ENCODE measurements at places on chromosomes 5 and 9. TPM values are rescaled to one million over a fixed set of nuclear protein-coding genes. Genes with fewer than 3 reads are reported as not detected.
A peak's percentile ranks its signal among the peaks of the same experiment; 100 is the strongest.

PCYOX1L gene
- 7.2 TPM for total RNA-seq

NUTM2F gene
- total RNA-seq, result not detected

TAF11L5 gene
- total RNA-seq, result not detected

TXNDC8 gene
- not detected for total RNA-seq

VLDLR gene
- 24.2 TPM for total RNA-seq

KCNN2 gene
- 1.5 TPM for total RNA-seq

SGCD gene
- 2.7 TPM for total RNA-seq

DNA sequence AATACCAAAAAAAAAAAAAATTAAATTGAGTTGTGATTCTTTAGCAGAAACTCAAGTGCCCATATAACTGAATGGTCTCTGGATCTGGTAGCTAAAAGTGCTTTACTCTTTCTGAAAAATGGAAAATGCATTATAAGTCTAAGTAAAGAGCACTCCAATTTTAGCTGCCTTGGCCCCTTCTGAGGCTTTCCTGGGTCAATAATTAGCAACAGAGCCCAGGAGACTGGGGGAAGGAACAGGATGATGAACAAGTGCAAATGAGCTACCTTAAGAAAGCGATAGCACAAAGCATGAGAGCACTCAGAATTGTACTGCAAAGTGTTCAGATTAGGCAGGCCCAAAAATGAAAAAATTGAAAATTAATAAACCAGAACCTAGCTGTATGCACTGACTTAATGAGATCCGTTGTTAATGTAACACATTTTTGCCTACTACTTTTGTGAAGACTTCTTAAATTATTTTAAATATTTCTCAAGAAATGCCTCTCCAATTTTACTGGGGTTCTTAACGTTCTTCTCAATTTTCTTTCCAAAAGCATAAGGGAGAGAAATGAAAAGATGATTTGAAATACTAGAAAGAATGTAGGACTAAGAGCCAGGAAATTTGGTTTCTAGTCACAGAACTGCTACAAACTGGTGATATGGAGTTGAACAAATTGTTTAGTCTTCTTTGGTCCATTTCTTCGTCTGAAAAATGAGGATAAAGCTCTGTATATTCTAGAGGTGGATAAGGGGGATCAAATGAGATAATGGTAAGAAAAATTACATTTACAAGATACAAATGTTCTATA lies 566.1 kb downstream of the PDE4D start:
- no peaks in the 10 kb centered on the region for H3K4me1 ChIP-seq
- H3K27me3 ChIP-seq, result no peaks in the 10 kb centered on the region
- DNase-seq, result no peak
- no peak overlapping the region for H3K27ac ChIP-seq

GRCh38 chr5:10555277-10555684 lies 8.6 kb upstream of the ANKRD33B start:
- no peaks in the 10 kb centered on the region for H3K27me3 ChIP-seq
- H3K27ac ChIP-seq, result no peak overlapping the region
- H3K4me3 ChIP-seq, result no peak overlapping the region
- no peaks in the 10 kb centered on the region for H3K36me3 ChIP-seq
- no peak for DNase-seq

- H3K36me3 ChIP-seq, result no peaks in the 10 kb centered on the region
- no peaks in the 10 kb centered on the region for H3K27me3 ChIP-seq
These were observed 25.0 kb upstream of the AUH start for GRCh38 chr9:91386765-91387164.

- no peaks in the 10 kb centered on the region for H3K27me3 ChIP-seq
- H3K4me3 ChIP-seq, result no peak overlapping the region
- DNase-seq, result peak; percentile 52
- no peaks in the 10 kb centered on the region for H3K36me3 ChIP-seq
- H3K4me1 ChIP-seq, result no peaks in the 10 kb centered on the region
- H3K27ac ChIP-seq, result no peak overlapping the region
These were observed 154.2 kb upstream of the DAB2 start for GRCh38 chr5:39578887-39579497.

DNA sequence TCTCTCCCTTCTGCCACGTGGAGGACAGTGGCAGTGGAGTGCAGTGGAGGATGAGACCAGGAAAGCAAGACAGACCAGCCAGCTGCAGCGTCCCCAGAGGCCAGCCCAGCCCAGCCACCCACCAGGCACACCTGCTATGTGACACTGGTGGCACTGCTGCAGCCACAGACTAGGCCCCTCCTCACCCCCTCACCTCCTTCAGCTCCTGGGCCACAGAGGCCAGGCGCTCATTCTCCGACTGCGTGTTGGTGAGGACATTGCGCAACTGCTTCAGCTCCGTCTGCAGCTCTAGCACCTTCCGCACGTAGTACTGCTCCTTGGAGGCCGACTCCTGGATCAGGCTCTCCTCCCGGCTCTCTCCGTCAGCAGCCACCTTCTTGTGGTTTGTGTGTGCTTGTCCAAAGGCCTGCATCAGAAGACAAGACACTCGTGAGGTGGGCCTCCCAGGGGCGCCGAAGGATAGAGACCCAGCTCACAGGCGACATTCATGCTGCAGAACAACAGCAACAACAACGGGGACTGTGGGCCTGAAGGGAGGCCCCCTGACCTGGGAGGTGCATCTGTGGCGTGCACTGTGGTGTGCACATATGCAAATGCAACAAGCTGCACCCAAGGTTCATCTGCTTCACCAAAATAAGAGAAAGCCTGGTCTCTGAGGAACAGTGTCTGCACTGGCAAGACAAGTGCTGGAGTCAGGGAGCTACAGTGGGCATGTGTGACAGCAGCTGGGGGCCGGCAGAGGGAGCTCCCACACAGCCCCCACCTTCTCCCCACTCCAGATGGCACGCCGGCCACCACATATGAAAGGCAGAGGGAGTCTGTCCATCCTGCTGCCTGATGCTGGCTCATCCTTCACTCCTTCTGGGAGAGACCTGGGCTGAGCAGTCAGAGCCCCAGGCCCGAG lies 35.5 kb downstream of the BICD2 start:
- H3K27me3 ChIP-seq, result no peaks in the 10 kb centered on the region
- H3K4me3 ChIP-seq, result no peak overlapping the region
- peak; percentile 62 for DNase-seq
- peaks cover 8% of the 10 kb centered on the region for H3K36me3 ChIP-seq
- no peaks in the 10 kb centered on the region for H3K4me1 ChIP-seq
- H3K27ac ChIP-seq, result no peak overlapping the region

DNA sequence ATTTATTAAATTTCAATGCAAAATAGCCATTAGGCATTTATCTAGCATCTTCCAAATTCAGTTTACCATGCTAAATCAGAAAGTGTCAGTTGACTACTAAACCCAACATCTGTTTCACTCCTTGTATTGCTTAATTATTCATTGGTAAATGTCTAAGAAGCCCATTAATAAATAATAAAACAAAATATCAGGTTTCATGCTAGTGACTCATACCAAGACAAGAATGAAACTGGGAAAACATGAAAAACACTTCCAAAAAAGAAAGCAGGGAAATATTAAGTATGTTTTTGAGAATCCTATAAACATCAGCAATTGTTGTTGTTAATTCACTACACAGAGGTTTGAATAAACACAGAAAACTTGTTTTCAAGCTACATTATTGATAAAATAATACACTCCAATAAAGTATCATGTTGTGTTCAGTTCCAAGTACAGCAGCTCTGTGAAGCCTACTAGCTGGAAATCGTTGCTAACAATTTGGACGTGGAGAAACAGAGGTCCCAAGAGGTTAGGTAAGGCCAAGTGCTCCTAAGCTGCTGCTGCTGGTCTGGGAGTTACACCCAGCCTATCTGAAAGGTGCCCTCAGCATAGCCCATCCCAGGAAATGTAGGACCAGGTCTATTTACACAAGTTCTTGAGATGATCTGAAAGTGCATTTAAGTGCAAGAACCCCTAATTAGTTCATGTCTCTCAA lies 78.8 kb downstream of the GNAQ start:
- no peaks in the 10 kb centered on the region for H3K36me3 ChIP-seq
- no peak for DNase-seq
- no peak overlapping the region for H3K27ac ChIP-seq
- peaks cover 16% of the 10 kb centered on the region for H3K4me1 ChIP-seq
- H3K27me3 ChIP-seq, result no peaks in the 10 kb centered on the region

DNA sequence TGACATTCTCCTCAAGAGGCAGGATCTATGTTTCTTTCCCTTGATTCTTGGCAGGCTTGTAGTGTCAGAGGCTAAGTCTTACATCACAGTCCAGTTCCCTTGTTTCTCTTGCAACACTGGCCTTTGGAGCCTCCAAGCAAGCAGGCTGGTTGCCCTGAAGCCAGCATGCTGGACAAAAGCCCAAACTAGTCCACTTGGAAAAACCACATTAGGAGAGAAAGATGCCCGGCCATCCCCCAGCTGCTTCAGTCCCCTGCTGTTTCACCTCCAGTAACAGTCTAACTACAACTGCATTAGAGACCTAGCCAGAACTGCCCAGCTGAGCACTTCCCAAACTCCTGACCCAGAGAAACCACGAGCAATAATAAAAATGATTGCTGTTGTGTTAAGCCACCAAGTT lies 87.6 kb downstream of the ADAMTS6 start:
- no peak overlapping the region for H3K27ac ChIP-seq
- H3K4me1 ChIP-seq, result no peaks in the 10 kb centered on the region
- H3K27me3 ChIP-seq, result no peaks in the 10 kb centered on the region

- no peaks in the 10 kb centered on the region for H3K36me3 ChIP-seq
- DNase-seq, result no peak
- no peaks in the 10 kb centered on the region for H3K4me1 ChIP-seq
- H3K4me3 ChIP-seq, result no peak overlapping the region
- H3K27me3 ChIP-seq, result no peaks in the 10 kb centered on the region
These were observed 45.6 kb upstream of the EGFL7 start for GRCh38 chr9:136616948-136617695.

DNA sequence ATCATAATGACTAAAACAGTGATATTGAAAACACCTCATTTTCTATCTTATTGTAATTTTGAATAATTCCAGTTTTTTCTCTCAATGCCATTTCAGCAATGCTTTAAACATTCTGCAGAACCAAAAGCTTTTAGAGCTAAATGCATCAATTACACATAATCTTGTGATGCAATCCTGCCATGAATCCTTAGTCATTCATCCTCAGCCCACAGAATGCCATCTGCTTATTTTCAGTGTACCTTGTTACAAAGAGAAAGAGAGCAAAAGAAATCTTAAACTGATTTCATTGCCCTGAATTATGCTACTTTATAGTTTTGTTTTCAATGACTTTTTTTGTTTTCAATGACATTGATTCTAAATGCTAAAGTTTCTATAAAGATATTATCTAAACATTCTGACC lies 1234.8 kb upstream of the C9orf72 start:
- no peaks in the 10 kb centered on the region for H3K36me3 ChIP-seq
- no peaks in the 10 kb centered on the region for H3K4me1 ChIP-seq
- no peak for DNase-seq
- H3K27me3 ChIP-seq, result no peaks in the 10 kb centered on the region

GRCh38 chr9:71752352-71752751 lies 16.0 kb downstream of the CEMIP2 start:
- H3K4me1 ChIP-seq, result no peaks in the 10 kb centered on the region
- DNase-seq, result no peak
- no peak overlapping the region for H3K27ac ChIP-seq
- no peaks in the 10 kb centered on the region for H3K36me3 ChIP-seq

DNA sequence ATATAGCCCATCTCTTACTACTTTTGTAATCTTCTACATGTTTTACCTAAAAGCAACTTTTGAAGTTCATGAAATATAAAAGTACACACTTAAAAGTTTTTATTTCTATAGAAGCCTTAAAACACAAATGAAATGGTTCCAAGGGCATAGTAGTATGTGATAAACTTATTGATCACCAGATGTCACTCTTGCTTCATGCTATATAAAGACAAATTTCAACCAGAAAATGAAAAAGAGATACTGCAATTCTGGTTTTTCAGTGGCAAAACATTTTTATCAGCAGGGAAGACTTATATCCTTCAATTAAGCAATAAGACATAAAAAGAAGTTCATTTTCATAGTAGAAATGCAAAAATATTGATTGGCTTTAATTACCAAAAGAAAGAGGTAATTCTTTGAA lies 69.4 kb upstream of the FBXL17 start:
- no peaks in the 10 kb centered on the region for H3K36me3 ChIP-seq
- no peaks in the 10 kb centered on the region for H3K4me1 ChIP-seq
- no peak for DNase-seq

- no peak overlapping the region for H3K4me3 ChIP-seq
- H3K4me1 ChIP-seq, result no peaks in the 10 kb centered on the region
- H3K27ac ChIP-seq, result no peak overlapping the region
- DNase-seq, result no peak
- H3K27me3 ChIP-seq, result no peaks in the 10 kb centered on the region
These were observed 28.5 kb upstream of the AKNA start for GRCh38 chr9:114416290-114416689.

DNA sequence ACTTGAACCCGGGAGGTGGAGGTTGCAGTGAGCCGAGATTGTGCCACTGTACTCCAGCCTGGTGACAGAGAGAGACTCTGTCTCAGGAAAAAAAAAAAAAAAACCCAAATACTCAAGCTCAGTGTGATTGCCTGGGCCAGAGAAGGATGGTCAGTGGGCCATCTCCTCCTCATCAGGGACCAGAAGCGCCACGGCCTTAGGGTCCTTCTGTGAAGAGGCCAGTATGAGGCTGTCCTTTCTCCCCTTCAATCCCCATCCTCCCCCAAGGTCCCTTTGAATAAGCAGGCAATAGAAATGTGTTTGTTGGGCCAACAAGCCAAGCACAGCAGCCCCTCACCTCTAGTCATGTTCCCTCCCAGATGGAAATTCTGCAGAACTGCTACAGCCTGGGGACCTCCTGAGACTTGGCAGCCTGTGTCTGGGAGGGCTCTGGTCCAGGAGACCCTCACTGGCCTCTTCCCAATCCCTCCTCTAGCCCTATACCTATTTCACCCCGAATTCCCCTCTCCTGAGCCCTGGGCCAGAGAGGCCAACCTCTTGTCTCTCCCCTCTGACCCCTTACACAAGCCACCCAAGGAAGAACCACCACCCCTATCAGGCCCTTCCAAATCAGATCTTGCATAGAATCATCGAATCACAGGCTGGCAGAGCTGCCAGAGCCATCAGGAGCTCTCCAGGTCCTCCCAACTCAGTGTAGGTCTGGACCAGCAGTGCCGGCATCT lies 1.0 kb downstream of the CSF1R start:
- no peaks in the 10 kb centered on the region for H3K36me3 ChIP-seq
- H3K4me3 ChIP-seq, result no peak overlapping the region
- no peaks in the 10 kb centered on the region for H3K27me3 ChIP-seq
- H3K4me1 ChIP-seq, result no peaks in the 10 kb centered on the region
- no peak for DNase-seq

DNA sequence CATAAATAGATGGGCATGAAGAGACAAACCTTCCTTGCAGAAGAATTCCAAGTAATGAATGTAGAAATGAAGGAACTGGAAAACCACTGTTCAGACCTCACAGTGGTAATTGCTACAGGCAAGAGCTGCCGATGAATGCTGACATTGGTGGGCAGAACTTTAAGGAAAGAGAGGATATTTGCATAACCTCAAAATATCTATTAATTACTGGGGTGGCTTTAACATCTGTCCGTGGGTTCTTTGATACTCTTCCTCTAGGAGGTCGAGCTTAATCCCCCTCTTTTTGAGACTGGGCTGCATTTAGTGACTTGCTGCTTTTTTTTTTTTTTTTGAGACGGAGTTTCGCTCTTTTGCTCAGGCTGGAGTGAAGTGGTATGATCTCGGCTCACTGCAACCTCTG lies 34.7 kb downstream of the LAMC3 start:
- H3K4me1 ChIP-seq, result no peaks in the 10 kb centered on the region
- H3K4me3 ChIP-seq, result no peak overlapping the region
- no peak overlapping the region for H3K27ac ChIP-seq
- no peaks in the 10 kb centered on the region for H3K27me3 ChIP-seq
- H3K36me3 ChIP-seq, result no peaks in the 10 kb centered on the region
